ENCODE measurements at places on chromosomes 12 and 14. TPM values are rescaled to one million over a fixed set of nuclear protein-coding genes. Genes with fewer than 3 reads are reported as not detected.
A peak's percentile ranks its signal among the peaks of the same experiment; 100 is the strongest.

GRCh38 chr14:76056128-76056527 is 70.6 kb downstream of the IFT43 start:
- no peaks in the 10 kb centered on the region for H3K36me3 ChIP-seq
- no peak overlapping the region for H3K4me3 ChIP-seq
- H3K27ac ChIP-seq, result no peak overlapping the region
- peak; percentile 46 for DNase-seq

DNA sequence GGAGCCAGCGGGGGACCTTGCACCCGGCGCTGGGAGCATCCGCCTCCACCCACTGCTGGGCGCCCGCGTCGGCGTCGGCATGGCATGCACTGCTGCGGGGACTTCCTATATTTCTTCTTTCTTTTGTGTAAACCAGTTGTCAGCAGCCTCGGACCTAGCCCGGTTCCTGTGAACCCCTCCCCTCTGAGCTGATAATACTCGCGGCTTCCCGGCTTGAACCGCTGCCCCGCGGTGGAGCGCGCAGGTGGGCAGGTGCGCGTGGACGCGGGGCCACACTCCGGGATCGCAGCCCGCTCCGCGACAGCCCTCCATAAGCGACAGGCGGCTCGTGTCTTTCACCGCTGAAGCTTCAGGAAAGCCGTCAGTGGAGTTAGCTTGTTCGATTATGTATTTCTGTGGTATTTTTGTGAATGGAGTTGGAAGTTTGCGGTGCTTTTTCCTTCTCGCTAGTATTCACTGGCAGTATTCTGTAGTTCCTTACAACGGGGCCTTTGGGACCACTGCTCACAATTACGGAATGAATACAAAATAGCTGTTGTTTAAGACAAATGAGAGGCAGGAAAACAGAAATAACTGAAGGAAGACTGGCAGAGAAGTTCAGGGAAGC is 870 bp downstream of the BMAL2 start:
- no peaks in the 10 kb centered on the region for H3K27me3 ChIP-seq
- no peaks in the 10 kb centered on the region for H3K4me1 ChIP-seq
- H3K4me3 ChIP-seq, result peak overlapping the region; percentile 65

The SLC5A8 gene
- total RNA-seq, result not detected

- H3K4me1 ChIP-seq, result peaks cover 19% of the 10 kb centered on the region
- no peak overlapping the region for H3K27ac ChIP-seq
- no peaks in the 10 kb centered on the region for H3K27me3 ChIP-seq
- no peaks in the 10 kb centered on the region for H3K36me3 ChIP-seq
- no peak overlapping the region for H3K4me3 ChIP-seq
- peak; percentile 77 for DNase-seq
Measured at GRCh38 chr14:54348001-54348611, 48.7 kb upstream of the CDKN3 start.

GRCh38 chr12:57110104-57111030 is 795 bp downstream of the STAT6 start:
- no peaks in the 10 kb centered on the region for H3K27me3 ChIP-seq
- peaks cover 19% of the 10 kb centered on the region for H3K36me3 ChIP-seq
- H3K4me3 ChIP-seq, result peak overlapping the region; percentile 51
- peaks cover 22% of the 10 kb centered on the region for H3K4me1 ChIP-seq
- H3K27ac ChIP-seq, result peak overlapping the region; percentile 90

DNA sequence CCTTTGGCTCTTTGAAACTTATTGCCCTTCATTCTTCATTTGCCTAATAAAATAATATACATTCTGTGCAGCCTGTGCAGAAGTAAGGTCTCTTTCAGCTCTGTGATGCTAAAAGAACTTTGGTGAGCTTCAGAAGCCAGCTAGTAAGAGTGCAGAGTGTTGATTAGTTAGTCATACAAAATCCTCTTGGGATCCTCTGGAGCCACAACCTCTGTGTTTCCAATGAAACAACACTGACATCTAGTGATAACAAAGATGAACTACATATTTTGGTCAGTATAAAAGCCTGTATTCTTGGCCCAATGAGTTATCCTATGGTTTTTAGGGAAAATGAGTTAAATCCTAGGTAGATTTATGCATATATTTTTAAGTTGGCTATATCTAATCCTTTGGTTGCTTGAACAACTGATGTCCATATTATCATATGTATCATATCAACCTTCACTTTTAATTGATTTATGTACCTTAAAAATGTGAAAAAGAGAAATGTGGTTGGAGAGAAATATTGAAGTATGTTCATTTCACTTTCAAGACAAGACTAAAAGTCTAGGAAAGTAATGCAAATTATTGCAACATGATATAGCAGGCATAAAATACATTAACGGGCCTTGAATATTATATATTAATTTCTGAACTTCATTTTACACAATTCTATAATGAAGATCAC is 158.4 kb downstream of the KLHL28 start:
- H3K4me1 ChIP-seq, result peaks cover 5% of the 10 kb centered on the region
- no peak overlapping the region for H3K4me3 ChIP-seq
- no peaks in the 10 kb centered on the region for H3K36me3 ChIP-seq
- DNase-seq, result peak; percentile 84
- H3K27me3 ChIP-seq, result no peaks in the 10 kb centered on the region
- no peak overlapping the region for H3K27ac ChIP-seq

DNA sequence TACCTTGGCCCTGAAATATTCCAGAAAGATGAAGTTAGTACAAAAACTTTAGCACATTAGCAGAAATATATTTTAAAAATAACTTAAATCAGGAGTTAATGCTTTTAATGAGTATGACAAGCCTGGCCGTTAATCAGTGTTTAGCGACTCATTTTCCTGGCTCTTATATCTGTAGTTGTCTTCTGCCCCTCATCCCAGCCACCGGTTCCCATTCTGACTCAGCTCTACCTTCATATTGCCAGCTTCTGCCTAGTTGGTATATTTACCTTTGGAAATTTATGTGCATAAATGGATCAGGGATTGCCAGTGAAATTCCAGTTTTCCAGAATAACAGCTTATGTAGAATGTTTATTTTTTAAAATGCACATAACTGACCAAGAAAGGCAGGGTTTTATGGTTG is 79.9 kb downstream of the ERGIC2 start:
- H3K27me3 ChIP-seq, result no peaks in the 10 kb centered on the region
- DNase-seq, result no peak
- no peak overlapping the region for H3K27ac ChIP-seq
- H3K4me3 ChIP-seq, result no peak overlapping the region

- peaks cover 18% of the 10 kb centered on the region for H3K4me1 ChIP-seq
- peak overlapping the region; percentile 71 for H3K4me3 ChIP-seq
- peaks cover 4% of the 10 kb centered on the region for H3K36me3 ChIP-seq
- no peaks in the 10 kb centered on the region for H3K27me3 ChIP-seq
- peak; percentile 22 for DNase-seq
Measured at GRCh38 chr12:53324113-53324778, 2.8 kb upstream of the AAAS start.
